Skeletal muscle cell (primary cell): ENCODE measurements at places on chromosomes 5 and 9.
A peak's percentile ranks its signal among the peaks of the same experiment; 100 is the strongest.

DNA sequence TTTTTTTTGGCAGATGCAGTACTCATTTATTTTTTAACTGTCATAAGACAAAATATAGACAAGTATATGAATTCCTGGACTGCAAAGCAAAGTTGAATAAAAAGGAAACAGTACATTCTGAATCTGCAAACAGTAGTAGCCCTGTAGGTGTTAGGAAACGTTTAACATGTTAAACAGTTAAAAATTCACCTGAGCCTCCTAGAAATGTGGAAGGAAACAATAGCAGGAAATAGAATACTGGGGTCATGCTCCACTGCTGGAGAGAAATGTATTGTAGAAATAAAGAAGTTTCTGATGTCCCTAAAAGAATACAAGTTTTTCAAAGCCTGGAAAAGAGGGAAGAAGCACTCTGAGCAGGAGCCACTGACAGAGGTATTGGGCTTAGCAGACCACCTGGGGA lies 866.0 kb downstream of the PTPRD start:
- no peak for DNase-seq

- DNase-seq = no peak
Measured at GRCh38 chr9:77909306-77909705, 122.3 kb downstream of the GNAQ start.

DNA sequence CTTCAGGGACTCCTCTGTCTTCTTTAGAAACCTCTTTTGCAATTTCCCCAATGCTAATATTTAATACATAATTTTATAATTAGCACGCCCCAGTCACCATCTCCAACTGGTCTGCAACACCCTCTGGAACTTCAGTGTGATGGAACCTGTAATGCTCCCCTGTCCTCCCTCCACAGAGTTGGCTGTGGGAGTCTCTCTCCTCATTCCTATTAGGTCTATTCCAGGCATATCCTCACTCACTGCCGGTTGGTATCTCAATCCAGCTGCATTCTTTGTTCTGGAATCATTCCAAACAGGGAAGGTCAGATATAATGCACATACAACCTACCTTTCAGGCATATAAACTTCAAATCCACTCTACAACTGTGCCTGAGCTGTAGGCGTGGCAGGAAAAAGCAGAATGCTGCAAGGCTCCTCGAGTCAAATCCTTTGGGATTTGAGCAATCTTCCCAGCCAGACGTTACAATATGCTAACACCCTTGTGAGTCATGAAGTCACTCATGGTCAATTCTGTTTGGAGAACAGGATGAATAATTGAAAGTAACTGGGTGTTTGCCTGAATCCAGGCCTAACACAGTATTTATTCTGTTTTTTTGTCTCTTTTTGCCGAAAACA lies 293.8 kb downstream of the CWC27 start:
- peak; percentile 98 for DNase-seq

DNA sequence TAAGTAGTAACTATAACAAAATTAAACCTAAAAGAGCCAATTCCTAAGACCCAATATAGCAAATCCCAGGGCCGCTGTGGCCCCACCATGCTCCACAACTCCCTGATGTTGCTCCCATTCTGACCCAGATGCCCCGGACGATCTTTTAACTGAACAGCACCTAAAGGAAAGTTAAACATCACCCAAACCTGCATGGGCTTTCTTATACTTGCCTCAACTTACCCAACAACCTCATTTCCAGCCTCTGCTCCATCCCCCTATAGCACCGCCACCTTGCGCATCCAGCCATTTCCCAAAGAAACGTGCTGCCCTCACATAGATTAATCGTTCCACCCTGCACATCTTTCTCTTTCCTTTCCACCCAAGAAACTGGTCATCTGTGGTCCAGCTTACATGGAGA lies 54.6 kb downstream of the ZNF354C start:
- no peak for DNase-seq

DNA sequence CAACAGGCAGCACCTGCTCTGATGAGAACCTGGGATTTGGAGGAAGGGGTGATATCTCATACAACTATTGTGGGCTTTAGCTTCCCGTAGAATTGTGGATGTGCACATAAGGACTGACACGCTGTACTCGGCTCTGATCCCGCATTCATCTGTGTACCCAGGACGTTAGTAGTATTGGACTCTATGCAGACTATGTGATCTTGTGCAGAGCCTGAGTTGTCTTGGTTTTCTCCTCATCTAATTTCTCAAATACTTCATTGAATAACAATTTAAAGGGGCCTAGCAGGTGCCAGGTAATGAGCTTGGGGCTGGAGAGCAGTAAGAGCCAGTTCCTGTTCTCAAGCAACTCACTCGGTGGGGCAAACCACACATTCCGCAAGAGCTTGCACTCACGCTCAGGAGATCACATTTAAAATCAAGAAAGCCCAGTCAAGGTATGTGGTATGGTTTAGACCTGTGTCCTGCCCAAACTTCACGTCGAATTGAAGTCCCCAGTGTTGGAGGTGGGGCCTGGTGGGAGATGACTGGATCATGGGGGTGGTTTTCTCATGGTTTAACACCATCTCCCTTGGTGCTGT lies 14.8 kb downstream of the C5orf15 start:
- no peak for DNase-seq

DNA sequence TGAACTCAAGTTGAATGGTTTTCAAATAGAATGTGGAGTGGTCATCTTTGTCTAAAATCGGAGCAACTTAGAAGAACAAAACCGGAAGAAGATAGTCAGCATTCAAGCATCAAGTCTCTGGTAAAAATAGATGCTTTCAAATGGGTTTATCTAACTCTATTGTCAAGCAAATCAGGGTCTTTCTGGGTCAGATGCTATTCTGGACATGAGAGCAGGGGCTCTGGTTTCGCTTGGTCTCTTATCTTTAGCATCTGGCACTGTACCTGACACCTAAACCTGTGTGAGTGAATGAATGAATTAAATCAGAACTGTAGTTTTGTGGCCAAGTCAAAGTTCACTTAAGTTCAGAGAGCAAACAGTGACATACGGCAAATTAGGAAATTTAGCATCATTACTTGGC lies 173.5 kb downstream of the SLIT3 start:
- DNase-seq = no peak

- DNase-seq = no peak
Measured at GRCh38 chr5:54754878-54755277, 230.5 kb downstream of the ESM1 start.

GRCh38 chr5:62030326-62030725 lies 275.7 kb upstream of the KIF2A start:
- no peak for DNase-seq

GRCh38 chr9:86122311-86122710 lies 23.0 kb upstream of the GOLM1 start:
- DNase-seq = no peak
